ENCODE measurements at places on chromosomes 3 and 15. TPM values are rescaled to one million over a fixed set of nuclear protein-coding genes. Genes with fewer than 3 reads are reported as not detected.
A peak's percentile ranks its signal among the peaks of the same experiment; 100 is the strongest.

DNA sequence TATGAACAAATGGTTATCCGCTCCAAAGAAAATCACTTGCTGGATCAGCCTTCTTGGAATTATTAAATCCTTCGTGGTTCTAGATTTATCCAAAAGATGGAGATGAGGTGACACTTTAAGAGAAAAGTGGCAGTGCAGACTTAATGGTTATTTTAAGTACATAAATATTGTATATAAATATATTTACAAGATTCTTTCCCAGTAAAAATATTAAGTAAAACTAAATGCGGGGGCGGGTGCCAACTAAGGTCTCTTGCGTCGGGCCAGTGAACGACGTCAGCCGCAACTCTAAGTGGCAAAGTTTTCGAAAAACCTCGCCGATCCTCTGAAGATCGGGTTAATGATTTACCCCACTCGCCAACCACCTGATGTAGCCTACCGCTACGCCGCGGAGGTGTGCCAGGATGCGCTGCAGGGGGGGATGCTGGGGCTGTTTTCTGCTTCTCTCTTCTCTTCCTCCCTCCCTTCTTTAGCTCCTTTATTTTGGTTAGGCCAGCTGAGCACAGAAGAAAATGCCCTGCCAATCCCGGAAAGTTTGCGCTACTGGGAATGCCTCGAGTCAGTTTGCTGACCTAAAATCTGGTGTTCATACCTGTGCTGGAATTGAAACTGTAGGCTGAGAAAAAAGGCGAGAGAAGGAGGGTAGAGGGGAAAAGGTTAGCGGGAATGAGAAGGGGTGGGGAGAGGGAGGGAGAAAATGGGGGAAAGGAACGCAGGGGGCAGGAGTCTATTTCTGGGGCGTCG lies 7.6 kb upstream of the FOXB1 start:
- DNase-seq = no peak

DNA sequence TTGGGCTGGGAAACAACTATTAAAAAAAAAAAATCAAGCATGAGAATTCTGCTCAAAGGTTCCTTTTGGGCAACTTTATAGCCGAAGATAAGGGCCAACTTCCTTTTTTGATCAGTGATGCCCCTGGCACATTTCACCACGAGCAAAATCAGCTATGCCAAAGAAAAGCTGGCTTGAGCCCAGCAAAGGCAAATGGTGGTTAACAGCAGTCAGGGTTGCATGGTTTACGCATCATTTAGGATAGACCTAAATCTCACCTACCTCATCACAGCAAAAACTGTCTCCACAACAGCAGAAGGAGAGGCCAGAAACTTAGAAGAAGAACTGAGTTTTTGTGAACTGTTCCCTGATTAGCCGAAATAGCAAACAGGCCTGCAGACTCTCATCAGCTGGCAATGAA lies 220.1 kb upstream of the CDIN1 start:
- no peak for DNase-seq

- peak; percentile 67 for DNase-seq
These were observed 98.3 kb upstream of the VGLL3 start for GRCh38 chr3:87088993-87089841.

DNA sequence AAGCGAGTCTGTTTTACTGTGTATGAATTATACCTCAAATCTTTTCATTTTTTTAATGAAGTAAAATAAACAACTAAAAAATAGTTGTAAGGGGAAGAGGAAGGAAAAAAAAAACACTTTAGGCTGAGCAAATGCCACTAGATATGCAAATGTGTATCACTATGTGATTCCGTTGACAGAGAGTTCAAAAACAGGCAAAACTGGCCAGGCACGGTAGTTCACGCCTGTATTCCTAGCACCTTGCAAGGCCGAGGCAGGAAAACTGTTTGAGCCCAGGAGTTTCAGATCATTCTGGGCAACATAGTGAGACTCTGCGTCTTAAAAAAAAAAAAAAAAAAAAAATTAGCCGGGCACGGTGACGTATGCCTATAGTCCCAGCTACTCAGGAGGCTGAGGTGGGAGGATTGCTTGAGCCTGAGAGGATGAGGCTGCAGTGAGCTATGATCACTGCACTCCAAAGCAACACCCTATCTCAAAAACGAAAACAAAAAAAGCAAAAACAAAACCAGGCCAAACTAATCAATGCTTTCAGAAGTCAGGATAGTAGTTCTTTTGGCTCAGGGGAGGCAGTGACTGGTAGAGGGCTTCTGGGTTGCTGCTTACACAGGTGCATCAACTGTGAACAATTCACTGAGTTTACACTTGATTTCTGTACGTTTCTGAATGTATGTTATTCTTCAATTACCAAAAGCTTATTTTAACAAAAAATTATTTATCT lies 7.4 kb downstream of the PRC1 start:
- DNase-seq = no peak

The CDCP1 gene
- total RNA-seq = 28.7 TPM

The KBTBD13 gene
- not detected for total RNA-seq

Measured in lower lobe of right lung (tissue), 2 donors.